ENCODE measurements at places on chromosomes 2 and 18. TPM values are rescaled to one million over a fixed set of nuclear protein-coding genes. Genes with fewer than 3 reads are reported as not detected.

DNA sequence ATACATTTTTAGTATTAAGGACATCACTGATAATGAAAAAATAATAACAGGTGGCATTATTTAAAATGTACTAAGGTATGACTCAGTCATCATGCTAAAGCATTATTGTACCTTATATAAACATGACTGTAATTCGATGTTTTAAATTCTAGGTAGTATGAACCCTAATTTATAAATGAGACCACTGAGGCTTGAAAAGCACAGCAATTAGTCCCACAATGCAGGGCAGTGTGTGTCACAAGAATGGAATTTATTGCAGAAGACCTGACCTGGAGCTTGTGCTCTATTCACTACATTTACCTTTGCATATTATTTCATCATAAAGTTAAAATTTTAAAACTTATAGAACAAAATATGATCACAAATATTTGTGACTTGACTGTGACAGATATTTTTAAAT lies 358.5 kb upstream of the DSEL start:
- H3K27ac ChIP-seq, result no peak overlapping the region
- no peaks in the 10 kb centered on the region for H3K27me3 ChIP-seq

DNA sequence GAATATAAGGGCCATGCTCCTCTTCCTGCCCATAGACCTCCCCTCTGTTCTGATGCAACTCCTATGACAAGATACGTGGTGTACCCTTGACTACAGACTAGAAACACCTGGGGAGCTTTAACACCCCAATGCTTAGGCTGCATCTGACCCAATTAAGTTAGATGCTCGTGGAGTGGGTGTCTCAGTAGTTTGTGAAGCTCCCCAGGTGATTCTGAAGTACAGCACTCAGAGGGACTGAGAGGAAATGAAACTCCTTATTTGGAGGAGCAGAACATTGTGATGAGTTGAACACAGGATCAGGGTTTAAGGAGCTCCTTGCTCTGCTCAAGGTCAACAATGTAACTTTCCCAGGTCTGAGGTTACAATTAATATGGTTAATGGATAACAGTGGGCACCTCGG lies 80.3 kb upstream of the TTC39C start:
- no peak for DNase-seq
- no peaks in the 10 kb centered on the region for H3K27me3 ChIP-seq
- H3K4me3 ChIP-seq, result no peak overlapping the region

DNA sequence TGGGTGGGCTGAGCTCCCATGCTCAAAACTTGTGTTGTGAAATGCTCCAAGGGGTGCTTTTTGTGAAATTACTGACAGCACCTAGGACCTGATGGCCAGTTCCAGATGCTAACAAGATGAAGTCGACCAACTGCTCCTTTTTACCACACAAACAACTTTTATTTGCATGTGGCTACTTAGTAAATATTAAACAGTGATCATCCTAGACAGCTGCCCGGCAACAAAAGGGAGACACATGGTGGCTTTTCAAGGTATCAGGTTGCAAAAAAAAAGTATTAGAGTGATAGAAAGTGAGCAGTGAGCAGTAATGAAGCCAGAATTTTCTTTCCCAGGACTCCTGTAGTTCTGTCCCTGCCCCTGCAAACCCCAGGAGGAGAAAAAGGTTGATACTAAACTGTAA lies 118.5 kb downstream of the RPIA start:
- no peak overlapping the region for H3K27ac ChIP-seq
- no peaks in the 10 kb centered on the region for H3K4me1 ChIP-seq
- peaks cover 5% of the 10 kb centered on the region for H3K36me3 ChIP-seq
- no peak overlapping the region for H3K4me3 ChIP-seq
- no peak for DNase-seq

- peaks cover 5% of the 10 kb centered on the region for H3K36me3 ChIP-seq
- DNase-seq, result no peak
- H3K27ac ChIP-seq, result no peak overlapping the region
- H3K4me1 ChIP-seq, result peaks cover 14% of the 10 kb centered on the region
- peaks cover 73% of the 10 kb centered on the region for H3K27me3 ChIP-seq
These were observed 2.4 kb upstream of the ANTXR1 start for GRCh38 chr2:69010437-69011194.

GRCh38 chr2:122795763-122796162 lies 1040.3 kb downstream of the TSN start:
- DNase-seq, result no peak
- no peaks in the 10 kb centered on the region for H3K27me3 ChIP-seq
- H3K4me1 ChIP-seq, result no peaks in the 10 kb centered on the region
- H3K36me3 ChIP-seq, result no peaks in the 10 kb centered on the region
- H3K27ac ChIP-seq, result no peak overlapping the region

GRCh38 chr2:51225377-51225776 lies 193.4 kb upstream of the NRXN1 start:
- H3K27me3 ChIP-seq, result no peaks in the 10 kb centered on the region
- DNase-seq, result no peak
- H3K4me1 ChIP-seq, result no peaks in the 10 kb centered on the region
- no peak overlapping the region for H3K4me3 ChIP-seq
- no peak overlapping the region for H3K27ac ChIP-seq

- H3K36me3 ChIP-seq, result peaks cover 10% of the 10 kb centered on the region
- H3K27me3 ChIP-seq, result no peaks in the 10 kb centered on the region
- peaks cover 32% of the 10 kb centered on the region for H3K4me1 ChIP-seq
- DNase-seq, result no peak
- no peak overlapping the region for H3K4me3 ChIP-seq
These were observed 376.3 kb downstream of the ARHGAP15 start for GRCh38 chr2:143505542-143505941.

- H3K27me3 ChIP-seq, result no peaks in the 10 kb centered on the region
- no peaks in the 10 kb centered on the region for H3K4me1 ChIP-seq
- no peak overlapping the region for H3K4me3 ChIP-seq
- H3K27ac ChIP-seq, result no peak overlapping the region
- no peak for DNase-seq
These were observed 621.3 kb upstream of the LRATD1 start for GRCh38 chr2:14011190-14011589.

EHD3 gene
- 23.5 TPM for total RNA-seq

DNA sequence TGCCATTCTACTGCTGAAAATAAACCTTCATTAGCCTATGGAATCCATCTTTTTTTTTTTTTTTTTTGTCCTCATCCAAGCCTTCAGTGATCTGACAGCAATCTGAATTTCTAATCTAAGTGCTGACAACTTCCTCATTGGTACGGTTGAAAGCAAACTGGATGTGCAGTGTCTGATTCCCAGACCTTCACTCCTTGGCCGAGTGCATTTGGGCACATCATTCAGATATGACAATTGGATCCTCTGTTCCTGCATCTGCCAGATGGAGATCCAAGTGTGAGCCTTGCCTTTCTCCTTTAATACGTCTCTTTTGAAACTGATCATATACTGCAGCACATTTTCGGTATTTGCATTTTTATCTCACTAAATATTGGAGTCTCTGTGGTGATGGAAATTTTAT lies 713.1 kb downstream of the DCDC2C start:
- no peak overlapping the region for H3K4me3 ChIP-seq
- no peak overlapping the region for H3K27ac ChIP-seq
- DNase-seq, result no peak
- no peaks in the 10 kb centered on the region for H3K36me3 ChIP-seq
